ENCODE measurements at places on chromosomes 16 and 17. TPM values are rescaled to one million over a fixed set of nuclear protein-coding genes. Genes with fewer than 3 reads are reported as not detected.

The NDE1 gene
- 30.9 TPM for total RNA-seq

GRCh38 chr16:54031107-54031760, 255.4 kb downstream of the IRX3 start:
- no peak for DNase-seq

The DPEP2 gene
- 0.82 TPM for total RNA-seq

GRCh38 chr17:42409523-42410318, 13.3 kb downstream of the CAVIN1 start:
- peak; percentile 53 for DNase-seq

DNA sequence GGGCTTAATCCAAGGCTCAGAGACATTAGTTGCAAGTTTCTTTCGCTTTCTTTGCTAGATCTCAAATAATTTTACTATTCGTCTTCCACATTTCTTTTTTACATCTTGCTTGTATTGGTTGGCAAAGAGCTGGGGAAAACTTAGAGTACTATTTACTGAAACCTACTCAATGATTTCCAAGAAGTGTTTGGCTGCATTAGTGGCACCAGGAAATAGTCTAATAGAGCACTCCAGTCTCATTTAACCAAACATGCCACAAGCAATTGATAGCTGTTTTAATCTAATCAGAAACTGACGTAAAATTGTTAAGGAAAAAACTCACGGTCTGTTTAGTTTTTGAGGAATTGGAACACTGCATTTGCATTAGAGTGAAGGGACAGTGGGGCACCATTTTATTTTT, 29.0 kb downstream of the NUP93 start:
- no peak for DNase-seq

The COX10 gene
- total RNA-seq, result 34.6 TPM

The SLC5A10 gene
- total RNA-seq, result 0.31 TPM

DNA sequence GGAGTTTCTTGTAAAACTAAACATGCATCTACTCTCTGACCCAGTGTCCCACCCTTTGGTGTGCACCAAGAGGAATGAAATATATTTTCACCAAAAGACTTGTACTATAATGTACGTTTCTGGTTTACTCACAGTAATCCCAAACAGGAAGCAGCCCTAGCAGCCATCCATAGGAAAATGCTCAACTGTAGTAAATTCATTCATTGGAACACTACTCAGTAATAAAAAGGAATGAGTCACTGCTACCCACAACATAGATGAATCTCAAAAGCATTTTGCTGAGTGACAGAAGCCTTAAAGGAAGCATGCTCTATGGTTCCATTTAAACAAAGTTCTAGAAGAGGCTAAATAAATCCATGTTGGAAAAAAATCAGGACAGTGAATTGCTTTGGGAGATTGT, 37.6 kb upstream of the DHRS7B start:
- no peak for DNase-seq

- peak; percentile 92 for DNase-seq
Observed at GRCh38 chr16:88616320-88616719, 22.1 kb upstream of the IL17C start.

The GAN gene
- total RNA-seq, result 16.7 TPM

The WFDC1 gene
- total RNA-seq, result 12.3 TPM

- DNase-seq, result no peak
Observed at GRCh38 chr16:47310792-47311211, 150.1 kb downstream of the ITFG1 start.

- no peak for DNase-seq
Observed at GRCh38 chr16:80809366-80809765, 5.0 kb upstream of the CDYL2 start.

GRCh38 chr16:14292051-14292825, 221.1 kb downstream of the MRTFB start:
- no peak for DNase-seq

Measured in left colon (tissue), 2 donors.